A549 treated with Hydrocortisone at 1 μM for 4 hours (cell line): ENCODE measurements at places on chromosomes 2 and 18. TPM values are rescaled to one million over a fixed set of nuclear protein-coding genes. Genes with fewer than 3 reads are reported as not detected.

Gene SMAD2
- 51.4 to 77.6 TPM (median 62.5 TPM) in 5 replicates for total RNA-seq

Gene DYNAP
- not detected in 5 replicates for total RNA-seq

Gene LYG1
- total RNA-seq = 0.86 to 2.0 TPM (median 1.5 TPM) in 5 replicates

Gene NT5C1B
- total RNA-seq = not detected in 5 replicates

Gene SLC11A1
- total RNA-seq = 0.08 to 0.29 TPM (median 0.23 TPM) in 5 replicates

Gene DSG3
- total RNA-seq = 0.01 to 0.02 TPM (median 0.02 TPM) in 3 of 5 replicates, not detected in the others

Gene HTR2B
- total RNA-seq = 0.06 to 0.07 TPM in 2 of 5 replicates, not detected in the others

Gene SNRNP27
- 45.4 to 69.0 TPM (median 53.1 TPM) in 5 replicates for total RNA-seq

Gene ANKRD62
- total RNA-seq = not detected in 5 replicates

Gene LPIN1
- 9.2 to 10.9 TPM (median 9.8 TPM) in 5 replicates for total RNA-seq

Gene CKAP2L
- 12.3 to 18.6 TPM (median 14.4 TPM) in 5 replicates for total RNA-seq

Gene TUBA3D
- total RNA-seq = 5.1 to 10.0 TPM (median 5.8 TPM) in 5 replicates

Gene HES6
- 7.9 to 14.6 TPM (median 13.4 TPM) in 5 replicates for total RNA-seq

Gene GREB1L
- 2.2 to 6.4 TPM (median 4.7 TPM) in 5 replicates for total RNA-seq

Gene SCYGR4
- total RNA-seq = not detected in 5 replicates

Gene NEU4
- 0.07 to 0.45 TPM (median 0.27 TPM) in 5 replicates for total RNA-seq

Gene LIPG
- total RNA-seq = 0.09 to 0.34 TPM (median 0.18 TPM) in 5 replicates

Gene CD302
- total RNA-seq = 1.9 to 2.5 TPM (median 2.5 TPM) in 5 replicates

Gene ANKRD36B
- 4.3 to 5.9 TPM (median 5.4 TPM) in 5 replicates for total RNA-seq

Gene TUBA3E
- total RNA-seq = 3.0 to 4.6 TPM (median 4.2 TPM) in 5 replicates

Gene IL1RL2
- 0.02 TPM in 1 of 5 replicates, not detected in the others for total RNA-seq

Gene MYOM1
- total RNA-seq = 0.09 to 0.41 TPM (median 0.15 TPM) in 5 replicates

Gene KCNIP3
- 1.3 to 2.3 TPM (median 1.7 TPM) in 5 replicates for total RNA-seq

Gene FRZB
- 0.03 to 0.10 TPM (median 0.08 TPM) in 5 replicates for total RNA-seq

Gene CTIF
- total RNA-seq = 10.3 to 15.3 TPM (median 13.2 TPM) in 5 replicates

Gene CNGA3
- 0.05 TPM in 1 of 5 replicates, not detected in the others for total RNA-seq

Gene CFAP65
- 0.07 to 0.29 TPM (median 0.20 TPM) in 5 replicates for total RNA-seq

Gene PROC
- total RNA-seq = 4.1 to 5.5 TPM (median 4.7 TPM) in 5 replicates

Gene LOXL3
- total RNA-seq = 0.28 to 0.57 TPM (median 0.40 TPM) in 5 replicates

Gene SERPINB10
- total RNA-seq = not detected in 5 replicates

Gene NR4A2
- total RNA-seq = 1.7 to 3.1 TPM (median 2.1 TPM) in 5 replicates

Gene CHRND
- total RNA-seq = not detected in 5 replicates

Gene ESPNL
- 0.10 to 0.38 TPM (median 0.13 TPM) in 5 replicates for total RNA-seq

Gene CERKL
- 0.13 to 0.32 TPM (median 0.24 TPM) in 5 replicates for total RNA-seq

Gene DAW1
- total RNA-seq = 2.2 to 3.2 TPM (median 2.7 TPM) in 5 replicates

Gene VWA3B
- total RNA-seq = 0.15 to 0.29 TPM (median 0.26 TPM) in 3 of 5 replicates, not detected in the others
